ENCODE measurements at places on chromosomes 6 and 20. TPM values are rescaled to one million over a fixed set of nuclear protein-coding genes. Genes with fewer than 3 reads are reported as not detected.

DNA sequence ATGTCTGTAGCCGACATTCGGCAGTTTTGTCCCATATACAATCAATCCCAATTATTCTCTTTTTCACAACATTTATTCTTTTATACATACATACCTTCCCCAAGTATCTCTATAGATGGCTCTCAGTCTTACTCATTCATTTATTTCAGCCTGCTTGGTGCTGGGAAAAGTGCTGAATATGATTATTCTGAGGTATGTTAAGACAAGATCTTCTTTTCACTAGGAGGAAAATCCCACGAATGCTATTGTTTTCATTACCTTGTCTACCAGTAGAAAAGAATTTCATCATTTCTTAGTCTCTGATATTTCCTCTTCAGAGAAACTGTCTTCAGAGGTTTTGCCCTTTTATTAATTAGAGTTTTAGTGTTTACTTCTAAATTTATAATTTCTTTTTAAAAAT lies 13.7 kb upstream of the BPIFA3 start:
- no peaks in the 10 kb centered on the region for H3K36me3 ChIP-seq
- peaks cover 86% of the 10 kb centered on the region for H3K27me3 ChIP-seq
- H3K27ac ChIP-seq = no peak overlapping the region
- no peak for DNase-seq
- H3K4me1 ChIP-seq = no peaks in the 10 kb centered on the region

DNA sequence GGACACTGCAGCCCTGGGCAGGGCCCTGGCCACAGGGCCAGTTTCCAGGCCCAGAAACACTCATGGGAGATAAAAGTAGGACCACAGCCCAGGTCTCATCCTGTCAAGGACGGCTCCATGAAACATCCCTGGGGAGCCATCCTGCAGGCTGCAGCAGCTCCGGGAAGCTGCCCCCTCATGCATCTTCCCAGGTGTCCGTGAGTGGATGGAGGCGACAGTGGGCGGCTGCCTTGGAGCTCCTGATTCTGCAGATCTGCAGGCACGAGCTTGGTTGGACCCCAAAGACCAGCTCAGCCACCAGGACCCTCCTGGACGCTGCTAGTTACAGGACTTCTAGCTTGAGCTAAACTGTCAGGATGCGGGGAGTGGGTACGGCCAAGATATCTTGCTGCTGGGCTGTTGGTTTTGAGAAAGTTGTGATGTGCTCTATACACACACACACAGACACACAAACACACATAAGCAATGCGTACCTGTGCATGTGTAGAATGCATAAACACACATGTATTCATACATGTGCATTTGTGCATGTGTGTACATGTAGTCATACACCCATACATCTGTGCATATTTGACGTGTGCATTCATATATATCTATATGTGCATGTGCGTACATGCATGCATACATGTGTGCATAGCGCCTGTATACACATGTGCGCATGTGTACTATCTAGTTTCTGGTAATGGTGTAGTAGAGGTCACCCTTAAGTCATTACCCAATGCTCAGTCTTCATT lies 297.8 kb downstream of the TAF4 start:
- peaks cover 80% of the 10 kb centered on the region for H3K27me3 ChIP-seq
- H3K36me3 ChIP-seq = no peaks in the 10 kb centered on the region
- DNase-seq = no peak

DNA sequence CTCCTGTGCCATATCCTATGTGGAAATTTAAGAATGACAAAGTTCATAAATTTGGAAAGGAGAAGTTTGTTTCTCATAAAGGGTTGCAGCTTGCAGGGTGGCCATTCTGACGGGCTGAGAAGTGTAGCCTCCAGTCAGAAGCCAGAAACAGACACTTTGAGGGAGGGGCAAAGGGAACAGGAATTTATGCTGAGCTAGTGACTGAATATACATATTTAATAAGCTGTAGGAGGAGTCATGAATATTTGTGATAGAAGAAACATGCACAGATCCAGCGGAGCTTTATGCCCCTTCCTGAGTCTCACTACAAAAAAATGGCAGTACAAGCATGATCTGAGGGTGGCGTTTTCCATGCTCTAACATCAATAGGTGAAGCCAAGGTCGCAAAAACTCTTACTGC lies 798.3 kb downstream of the KIF16B start:
- no peak overlapping the region for H3K4me3 ChIP-seq
- peaks cover 4% of the 10 kb centered on the region for H3K27me3 ChIP-seq
- DNase-seq = no peak
- H3K27ac ChIP-seq = no peak overlapping the region
- H3K36me3 ChIP-seq = no peaks in the 10 kb centered on the region

DNA sequence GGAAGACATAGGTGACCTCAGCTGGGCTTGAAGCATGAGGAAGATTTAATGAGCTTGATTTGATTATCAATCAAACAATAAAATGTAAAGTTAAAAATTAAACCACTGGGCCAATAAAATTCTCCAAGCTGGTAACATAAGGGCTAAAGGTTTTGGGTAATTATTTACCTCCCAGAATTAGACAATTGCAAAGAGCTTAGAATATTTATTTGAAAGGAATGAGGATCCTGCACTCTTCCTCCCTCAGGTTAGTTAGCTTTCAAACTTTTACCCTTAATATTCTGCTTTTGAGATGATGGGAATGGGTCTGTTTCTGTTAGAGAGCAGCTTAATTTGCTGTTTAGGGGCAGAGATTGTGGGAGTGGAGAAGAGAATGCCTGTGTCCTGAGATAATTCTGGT lies at the start of gene SLC17A4:
TSS of gene SLC17A4 (plus strand) at position 208 of the 400 bp plus-strand sequence. CDS start 7,221 bp downstream, outside the sequence.
- H3K36me3 ChIP-seq = no peaks in the 10 kb centered on the region
- no peak for DNase-seq
- H3K27me3 ChIP-seq = peaks cover 18% of the 10 kb centered on the region
- no peaks in the 10 kb centered on the region for H3K4me1 ChIP-seq
- H3K4me3 ChIP-seq = no peak within 1 kb of the TSS

- peaks cover 25% of the 10 kb centered on the region for H3K27me3 ChIP-seq
- no peak overlapping the region for H3K4me3 ChIP-seq
- H3K27ac ChIP-seq = no peak overlapping the region
- no peaks in the 10 kb centered on the region for H3K4me1 ChIP-seq
Measured at GRCh38 chr20:4401601-4402000, 320.1 kb upstream of the PRND start.

DNA sequence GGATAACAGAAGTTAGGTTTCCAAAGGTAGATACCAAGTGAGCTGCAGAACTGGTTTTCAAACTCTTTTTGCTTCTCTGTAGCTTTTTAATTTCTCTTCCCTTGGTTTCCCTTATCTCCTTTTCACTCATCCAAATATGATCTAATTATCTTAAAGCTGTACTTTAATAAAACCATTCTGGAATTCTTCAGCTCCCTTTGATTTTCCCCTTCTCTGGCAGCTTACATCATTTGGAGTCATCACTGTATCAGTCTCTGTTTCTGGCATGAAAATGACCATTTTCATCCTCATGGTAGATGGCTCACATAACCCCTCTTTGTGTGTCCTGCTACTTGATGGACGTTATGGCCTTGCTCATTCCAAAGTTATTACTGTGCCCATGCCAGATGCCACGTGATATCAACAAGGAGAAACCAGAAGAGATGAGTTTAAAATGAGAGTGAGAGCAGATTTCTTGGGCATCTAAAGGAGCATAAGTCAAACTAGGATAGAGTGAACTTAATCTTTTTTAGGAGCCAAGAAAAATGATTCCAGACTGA lies 620.2 kb downstream of the QKI start:
- no peak overlapping the region for H3K27ac ChIP-seq
- H3K27me3 ChIP-seq = no peaks in the 10 kb centered on the region

GRCh38 chr20:17225851-17226409 lies 910 bp upstream of the PCSK2 start:
- H3K4me3 ChIP-seq = peak overlapping the region; percentile 56
- no peaks in the 10 kb centered on the region for H3K36me3 ChIP-seq
- DNase-seq = no peak
- peaks cover 20% of the 10 kb centered on the region for H3K4me1 ChIP-seq

- peaks cover 12% of the 10 kb centered on the region for H3K4me1 ChIP-seq
- no peaks in the 10 kb centered on the region for H3K27me3 ChIP-seq
- H3K4me3 ChIP-seq = no peak overlapping the region
Measured at GRCh38 chr20:41124451-41125094, 12.8 kb upstream of the PLCG1 start.

DNA sequence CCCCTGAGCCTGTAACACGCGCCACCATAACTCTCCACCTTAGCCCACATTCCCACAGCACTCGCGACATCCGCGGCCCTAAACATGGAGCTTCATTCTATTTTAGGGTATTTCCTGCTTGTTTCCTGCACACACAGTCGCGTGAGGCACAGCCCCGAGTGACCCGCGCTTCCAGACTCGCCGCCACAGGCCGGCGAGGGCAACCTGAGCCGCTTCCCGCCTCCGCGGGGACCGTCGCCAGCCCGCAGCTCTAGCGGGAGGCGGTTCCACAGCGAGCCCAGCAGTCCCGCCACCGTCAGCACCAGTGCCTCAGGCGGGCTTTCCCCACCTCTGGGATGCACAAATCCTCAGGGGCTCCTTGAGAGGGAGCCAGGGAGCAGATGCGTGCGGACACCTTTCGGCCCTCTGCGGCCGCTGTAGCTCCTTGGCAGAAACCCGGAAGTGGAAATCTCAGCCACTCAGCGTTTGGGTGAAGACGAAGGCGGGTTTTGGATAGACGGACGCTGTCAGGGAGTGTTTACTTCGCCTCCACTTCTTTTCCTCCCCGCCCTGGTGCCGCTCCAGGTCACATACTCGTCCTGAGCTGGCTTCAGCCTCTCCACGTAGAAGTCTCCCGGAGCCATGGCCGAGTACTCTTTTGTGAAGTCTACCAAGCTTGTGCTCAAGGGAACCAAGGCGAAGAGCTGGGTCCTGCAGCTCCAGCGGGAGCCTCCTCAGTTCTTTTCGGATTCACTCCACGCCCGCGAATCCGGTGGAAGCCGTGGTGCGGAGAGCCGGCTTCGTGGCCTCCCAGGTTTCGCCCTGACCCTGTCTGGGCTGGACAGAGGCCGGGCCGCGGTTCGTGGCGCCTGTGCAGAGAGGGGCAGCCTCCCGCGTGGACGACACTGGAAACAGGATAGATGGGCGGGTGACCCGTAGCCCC lies 2177.4 kb upstream of the DEFB115 start:
- no peaks in the 10 kb centered on the region for H3K4me1 ChIP-seq
- no peak for DNase-seq
- peaks cover 8% of the 10 kb centered on the region for H3K27me3 ChIP-seq
- H3K27ac ChIP-seq = no peak overlapping the region
- H3K4me3 ChIP-seq = peak overlapping the region; percentile 52
- H3K36me3 ChIP-seq = no peaks in the 10 kb centered on the region

DNA sequence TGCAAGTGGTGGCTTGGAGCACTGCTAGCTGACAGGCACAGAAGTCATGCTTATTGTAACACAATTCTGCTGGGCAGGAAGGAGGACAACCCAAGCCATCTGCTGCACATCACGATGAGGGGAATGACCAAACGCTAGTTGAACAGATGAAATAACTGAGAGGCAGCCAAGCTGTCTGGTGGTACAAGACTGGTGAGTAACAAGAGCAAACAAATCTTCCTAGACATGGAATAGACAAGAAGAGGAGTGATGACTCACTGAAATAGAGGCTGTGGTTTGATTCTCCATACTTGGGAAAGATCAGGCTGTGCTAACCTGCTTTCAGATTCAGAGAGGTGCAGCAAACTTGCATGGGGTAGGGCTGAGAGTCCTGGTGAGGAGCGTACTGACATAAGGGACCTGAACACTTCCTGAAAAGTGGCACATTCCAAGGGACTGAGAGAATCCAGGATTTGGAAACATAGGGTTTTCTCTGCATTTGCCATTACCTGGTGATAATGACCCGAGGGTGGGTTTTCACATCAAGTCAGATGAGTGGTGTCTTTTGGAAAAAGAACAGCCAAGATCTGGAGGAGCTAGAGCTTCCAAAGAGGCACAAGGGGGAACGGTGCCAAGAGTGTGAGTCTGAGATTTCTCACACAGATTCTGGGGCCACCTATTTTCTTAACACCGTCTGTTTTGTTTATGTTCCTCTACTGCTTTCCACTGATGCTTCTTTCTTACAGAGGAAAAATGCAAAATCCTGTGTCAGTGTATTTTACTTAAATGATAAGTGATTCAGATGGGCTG lies 60.0 kb downstream of the PRL start:
- H3K27me3 ChIP-seq = no peaks in the 10 kb centered on the region
- no peak for DNase-seq
- no peak overlapping the region for H3K27ac ChIP-seq
- H3K36me3 ChIP-seq = no peaks in the 10 kb centered on the region
- H3K4me3 ChIP-seq = no peak overlapping the region
- H3K4me1 ChIP-seq = no peaks in the 10 kb centered on the region

GRCh38 chr6:161946461-161946860 lies 672.6 kb upstream of the AGPAT4 start:
- no peak overlapping the region for H3K4me3 ChIP-seq
- H3K27ac ChIP-seq = no peak overlapping the region
- H3K27me3 ChIP-seq = no peaks in the 10 kb centered on the region
- no peaks in the 10 kb centered on the region for H3K36me3 ChIP-seq
- DNase-seq = no peak

DNA sequence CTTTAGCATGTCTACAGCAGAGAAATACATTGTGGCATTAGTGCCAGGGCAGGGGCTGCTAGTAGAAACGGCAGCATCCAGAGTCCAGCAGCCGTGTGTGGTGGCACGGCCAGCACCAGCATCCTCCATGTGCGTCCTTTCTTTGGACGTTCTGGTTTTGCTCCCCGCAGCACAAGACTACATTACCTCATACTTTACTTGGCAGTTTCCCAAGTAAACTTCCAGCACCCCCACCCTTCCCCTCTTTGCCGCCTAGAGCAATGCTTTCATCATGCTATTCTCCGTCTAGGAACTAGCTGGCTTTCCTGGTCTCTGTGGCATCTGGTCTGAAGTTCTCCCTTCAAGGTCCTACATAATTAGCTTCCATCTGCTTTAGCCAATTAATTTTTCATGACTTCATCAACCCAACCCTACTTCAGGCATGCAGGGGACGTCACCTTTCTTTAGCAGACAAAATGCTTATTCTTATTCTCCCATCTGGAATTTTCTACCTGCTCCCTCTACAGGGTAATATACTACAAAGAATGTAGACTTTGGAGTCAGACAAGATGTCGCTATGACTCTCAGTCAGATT lies 67.6 kb downstream of the BLOC1S5 start:
- no peaks in the 10 kb centered on the region for H3K36me3 ChIP-seq
- no peak for DNase-seq
- H3K4me3 ChIP-seq = no peak overlapping the region
- no peaks in the 10 kb centered on the region for H3K27me3 ChIP-seq

DNA sequence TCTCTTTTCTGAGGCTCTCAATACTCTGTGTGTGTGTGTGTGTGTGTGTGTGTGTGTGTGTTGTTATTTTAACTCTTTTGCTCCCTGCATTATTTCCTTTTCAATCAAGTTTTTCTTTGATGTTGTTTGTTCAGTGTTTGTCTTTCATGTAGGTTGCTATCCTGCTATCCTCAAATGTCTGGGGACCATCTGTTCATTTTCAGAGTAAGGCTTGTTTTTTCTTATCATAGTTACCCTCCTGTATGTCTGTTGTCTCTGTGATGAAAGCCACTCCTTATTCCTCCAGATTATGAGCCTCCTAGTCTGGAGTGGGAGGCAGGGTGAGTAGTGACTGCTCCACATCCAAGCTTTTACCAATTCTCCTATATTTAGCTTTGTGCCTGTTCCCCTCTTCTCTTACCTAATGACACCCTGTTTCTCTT lies 9.2 kb downstream of the ENPP3 start:
- H3K27me3 ChIP-seq = no peaks in the 10 kb centered on the region
- H3K36me3 ChIP-seq = no peaks in the 10 kb centered on the region
- no peak overlapping the region for H3K27ac ChIP-seq
- H3K4me1 ChIP-seq = no peaks in the 10 kb centered on the region
- no peak for DNase-seq
- H3K4me3 ChIP-seq = no peak overlapping the region

- no peaks in the 10 kb centered on the region for H3K36me3 ChIP-seq
- peaks cover 19% of the 10 kb centered on the region for H3K4me1 ChIP-seq
- H3K27me3 ChIP-seq = no peaks in the 10 kb centered on the region
- no peak overlapping the region for H3K27ac ChIP-seq
Measured at GRCh38 chr6:16633465-16633864, 127.8 kb downstream of the ATXN1 start.

TSBP1 gene
- not detected for total RNA-seq

UBD gene
- total RNA-seq = not detected

COL21A1 gene
- 54.3 TPM for total RNA-seq

VIP gene
- total RNA-seq = 0.55 TPM

VWA7 gene
- 14.7 TPM for total RNA-seq

Measured in left ventricle myocardium inferior (tissue), 1 donor.